ENCODE measurements at places on chromosomes 6 and 20.

DNA sequence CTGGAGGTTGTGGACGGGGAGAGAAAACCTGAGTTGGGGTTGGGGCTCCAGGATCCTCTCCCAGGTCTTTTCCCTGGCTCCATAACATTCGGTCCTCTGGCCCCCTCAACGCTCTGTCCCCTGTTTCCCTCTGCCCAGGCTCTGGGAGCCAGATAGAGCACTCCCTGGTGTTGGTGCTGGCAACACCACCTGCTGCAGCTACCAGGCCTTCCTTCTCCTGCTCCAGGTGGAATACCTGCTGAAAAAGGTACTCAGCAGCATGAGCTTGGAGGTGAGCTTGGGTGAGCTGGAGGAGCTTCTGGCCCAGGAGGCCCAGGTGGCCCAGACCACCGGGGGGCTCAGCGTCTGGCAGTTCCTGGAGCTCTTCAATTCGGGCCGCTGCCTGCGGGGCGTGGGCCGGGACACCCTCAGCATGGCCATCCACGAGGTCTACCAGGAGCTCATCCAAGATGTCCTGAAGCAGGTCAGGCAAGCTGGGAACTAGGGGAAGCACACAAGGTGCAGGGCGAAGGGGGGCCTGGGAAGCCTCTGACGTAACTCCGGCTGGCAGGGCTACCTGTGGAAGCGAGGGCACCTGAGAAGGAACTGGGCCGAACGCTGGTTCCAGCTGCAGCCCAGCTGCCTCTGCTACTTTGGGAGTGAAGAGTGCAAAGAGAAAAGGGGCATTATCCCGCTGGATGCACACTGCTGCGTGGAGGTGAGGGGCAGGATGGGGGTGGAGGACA is 14.6 kb downstream of the DEF6 start:
- H3K27ac ChIP-seq, result peak overlapping the region; percentile 69
- H3K36me3 ChIP-seq, result peaks cover 22% of the 10 kb centered on the region
- peak overlapping the region; percentile 56 for H3K4me3 ChIP-seq
- H3K27me3 ChIP-seq, result no peaks in the 10 kb centered on the region
- peaks cover 87% of the 10 kb centered on the region for H3K4me1 ChIP-seq
- DNase-seq, result no peak

GRCh38 chr6:90397929-90398674 is 101.5 kb upstream of the BACH2 start:
- H3K27ac ChIP-seq, result peak overlapping the region; percentile 69
- H3K4me3 ChIP-seq, result no peak overlapping the region
- DNase-seq, result peak; percentile 92
- H3K27me3 ChIP-seq, result no peaks in the 10 kb centered on the region
- no peaks in the 10 kb centered on the region for H3K36me3 ChIP-seq

GRCh38 chr6:108142240-108142639 is 23.6 kb upstream of the NR2E1 start:
- no peak overlapping the region for H3K4me3 ChIP-seq
- no peaks in the 10 kb centered on the region for H3K36me3 ChIP-seq
- no peak overlapping the region for H3K27ac ChIP-seq

GRCh38 chr6:9404351-9405146 is 969.2 kb upstream of the SLC35B3 start:
- H3K4me3 ChIP-seq, result no peak overlapping the region
- no peaks in the 10 kb centered on the region for H3K27me3 ChIP-seq
- no peaks in the 10 kb centered on the region for H3K36me3 ChIP-seq
- H3K27ac ChIP-seq, result no peak overlapping the region

DNA sequence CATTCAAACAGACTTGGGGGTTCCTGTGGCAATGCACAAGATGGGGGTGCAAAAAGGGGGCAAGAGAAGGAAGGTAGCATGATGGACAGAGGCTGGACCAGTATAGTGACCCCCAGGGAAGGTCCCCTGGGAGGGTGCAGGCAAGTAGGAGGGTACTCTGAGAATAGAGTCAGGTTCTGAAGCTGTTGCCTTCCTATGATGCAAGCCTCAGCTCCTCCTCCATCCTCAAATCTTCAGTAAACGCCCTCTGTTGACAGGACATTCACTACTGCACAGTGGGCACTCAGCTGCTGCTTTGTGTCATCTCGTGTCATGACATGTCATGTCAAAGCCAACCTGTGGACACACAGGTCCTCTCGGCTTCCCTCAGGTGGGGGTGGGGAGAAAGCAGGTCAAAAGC is 5.8 kb upstream of the SDCBP2 start:
- no peak overlapping the region for H3K4me3 ChIP-seq
- H3K36me3 ChIP-seq, result peaks cover 5% of the 10 kb centered on the region
- DNase-seq, result no peak
- no peak overlapping the region for H3K27ac ChIP-seq

- H3K27ac ChIP-seq, result no peak overlapping the region
- H3K4me3 ChIP-seq, result no peak overlapping the region
- no peaks in the 10 kb centered on the region for H3K36me3 ChIP-seq
- H3K27me3 ChIP-seq, result no peaks in the 10 kb centered on the region
- peaks cover 17% of the 10 kb centered on the region for H3K4me1 ChIP-seq
These were observed 77.7 kb downstream of the CDYL start for GRCh38 chr6:4853782-4854511.

- H3K4me3 ChIP-seq, result peak overlapping the region; percentile 97
- peaks cover 56% of the 10 kb centered on the region for H3K4me1 ChIP-seq
- no peaks in the 10 kb centered on the region for H3K27me3 ChIP-seq
- DNase-seq, result no peak
These were observed 1.4 kb downstream of the CLIC1 start for GRCh38 chr6:31734821-31735406.

DNA sequence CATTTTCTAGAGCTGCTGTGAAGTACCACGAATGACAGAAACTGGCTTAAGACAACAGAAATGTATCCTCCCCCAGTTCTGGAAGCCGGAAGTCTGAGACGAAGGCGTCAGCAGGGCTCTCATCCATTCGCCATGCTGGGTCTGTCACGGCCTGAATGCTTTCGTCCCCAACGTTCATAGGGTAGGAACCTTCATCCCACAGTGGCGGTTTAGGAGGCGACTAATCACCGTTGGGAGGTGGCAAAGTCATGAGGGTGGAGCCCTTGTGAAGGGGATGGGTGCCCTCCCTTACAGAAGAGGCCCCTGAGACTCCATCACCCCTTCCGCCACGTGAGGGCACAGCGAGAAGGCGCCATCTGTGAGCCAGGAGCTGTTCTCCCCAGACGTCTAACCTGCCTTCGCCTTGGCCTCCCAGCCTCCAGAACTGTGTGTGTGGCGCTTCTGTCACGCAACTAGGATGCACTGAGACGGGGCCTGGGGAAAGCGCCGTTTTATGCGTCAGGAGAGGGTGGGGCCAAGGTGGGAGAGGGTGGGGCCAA is 250.3 kb downstream of the TTLL2 start:
- H3K27ac ChIP-seq, result no peak overlapping the region
- H3K4me1 ChIP-seq, result no peaks in the 10 kb centered on the region

DNA sequence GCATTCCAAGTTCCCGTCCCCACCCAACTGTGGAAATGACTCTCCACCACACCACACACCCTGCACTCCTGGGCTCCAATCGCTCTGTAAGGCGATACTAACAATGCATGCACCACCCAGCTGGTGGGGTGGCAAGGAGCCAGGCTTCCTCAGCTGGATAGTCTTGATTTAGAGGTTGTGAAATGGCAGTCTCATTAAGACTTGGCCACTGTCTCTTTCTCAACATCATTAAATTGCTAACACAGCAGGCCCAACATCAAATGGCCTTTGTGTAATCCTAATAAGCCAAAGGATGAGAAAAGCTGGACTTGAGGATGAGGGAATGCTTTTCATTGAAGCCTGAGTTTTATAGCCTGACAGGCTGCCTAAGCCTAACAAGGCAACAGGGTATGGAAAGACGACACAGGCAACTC is 223.7 kb downstream of the GMDS start:
- no peaks in the 10 kb centered on the region for H3K27me3 ChIP-seq
- no peak overlapping the region for H3K27ac ChIP-seq
- no peak overlapping the region for H3K4me3 ChIP-seq
- peaks cover 11% of the 10 kb centered on the region for H3K4me1 ChIP-seq

DNA sequence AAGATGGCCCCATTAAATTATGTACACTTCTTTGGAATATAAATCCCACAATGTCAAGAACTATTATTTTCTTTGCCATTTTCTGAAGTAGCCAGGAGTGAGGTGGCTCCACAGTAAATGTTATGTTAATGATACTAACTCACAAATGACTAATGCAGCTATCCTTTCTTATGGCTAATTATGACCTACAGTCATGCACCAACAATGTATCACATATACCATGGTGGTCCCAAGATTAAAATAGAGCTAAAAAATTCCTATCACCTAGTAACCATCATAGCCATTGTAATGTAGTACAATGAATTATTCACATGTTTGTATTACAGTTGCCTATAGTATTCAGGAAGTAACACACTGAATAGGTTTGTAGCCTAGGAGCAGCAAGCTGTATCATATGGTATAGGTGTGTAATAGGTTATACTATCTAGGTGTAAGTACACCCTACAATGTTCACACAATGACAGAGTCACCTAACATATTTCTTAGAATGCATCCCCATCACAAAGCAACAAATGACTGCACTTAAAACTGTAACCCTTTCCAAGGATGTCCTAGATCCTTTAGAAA is 15.3 kb downstream of the ECHDC1 start:
- no peak overlapping the region for H3K27ac ChIP-seq
- H3K27me3 ChIP-seq, result no peaks in the 10 kb centered on the region
- no peak overlapping the region for H3K4me3 ChIP-seq
- peaks cover 5% of the 10 kb centered on the region for H3K36me3 ChIP-seq
- no peaks in the 10 kb centered on the region for H3K4me1 ChIP-seq
- DNase-seq, result no peak

- no peaks in the 10 kb centered on the region for H3K27me3 ChIP-seq
- no peak overlapping the region for H3K27ac ChIP-seq
- DNase-seq, result no peak
- no peaks in the 10 kb centered on the region for H3K4me1 ChIP-seq
These were observed 141.2 kb upstream of the HCRTR2 start for GRCh38 chr6:55033016-55033546.

- H3K27ac ChIP-seq, result no peak overlapping the region
- no peak for DNase-seq
- H3K4me3 ChIP-seq, result no peak overlapping the region
- H3K4me1 ChIP-seq, result no peaks in the 10 kb centered on the region
- no peaks in the 10 kb centered on the region for H3K36me3 ChIP-seq
These were observed 54.6 kb downstream of the GMPR start for GRCh38 chr6:16292942-16293341.

- no peaks in the 10 kb centered on the region for H3K27me3 ChIP-seq
- no peaks in the 10 kb centered on the region for H3K4me1 ChIP-seq
- H3K27ac ChIP-seq, result no peak overlapping the region
These were observed 6.3 kb upstream of the GABRR2 start for GRCh38 chr6:89321131-89321970.

GRCh38 chr6:33428224-33428965 is 8.5 kb downstream of the SYNGAP1 start:
- H3K27ac ChIP-seq, result peak overlapping the region; percentile 66
- no peaks in the 10 kb centered on the region for H3K27me3 ChIP-seq
- peak; percentile 61 for DNase-seq
- H3K4me1 ChIP-seq, result peaks cover 71% of the 10 kb centered on the region
- H3K4me3 ChIP-seq, result peak overlapping the region; percentile 72
- no peaks in the 10 kb centered on the region for H3K36me3 ChIP-seq

DNA sequence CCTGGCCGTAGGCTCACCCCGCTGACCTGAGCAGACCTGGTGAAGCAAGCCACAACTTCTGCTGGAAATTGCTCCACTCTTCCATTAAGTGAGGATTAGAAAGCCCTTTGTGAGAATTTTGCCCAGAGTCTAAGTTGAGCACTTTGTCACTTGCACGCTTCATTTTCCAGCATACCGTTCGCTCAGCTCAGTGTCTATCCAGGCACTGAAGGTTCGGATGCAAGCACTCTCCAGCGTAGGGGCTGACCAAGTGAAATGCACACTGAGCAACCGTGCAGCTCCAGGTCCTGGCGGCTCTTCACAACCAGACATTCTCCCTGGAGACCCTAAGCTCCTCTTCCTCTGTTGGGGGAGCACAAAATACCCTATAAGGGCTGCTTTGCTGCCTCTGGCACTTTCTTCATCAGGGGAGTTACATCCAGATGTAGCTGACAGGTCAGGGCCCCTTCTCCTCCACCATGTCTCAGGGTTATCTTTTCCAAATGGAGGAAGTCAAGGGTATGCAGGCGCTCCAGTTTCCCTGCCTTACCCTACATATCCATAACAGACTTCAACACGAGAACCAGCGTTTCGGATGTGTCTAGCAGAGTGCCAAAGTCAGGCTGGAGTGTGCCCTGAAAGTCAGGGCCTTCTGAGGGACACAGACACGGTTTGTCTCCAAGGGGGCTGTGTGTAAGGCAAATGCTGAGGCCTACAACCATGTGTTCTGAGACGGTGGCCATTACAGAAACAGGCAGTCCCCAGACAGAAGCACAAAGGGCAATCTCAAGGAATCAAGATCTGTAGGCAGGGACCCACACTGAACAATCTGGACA is 146.7 kb upstream of the AFDN start:
- no peaks in the 10 kb centered on the region for H3K4me1 ChIP-seq
- no peaks in the 10 kb centered on the region for H3K36me3 ChIP-seq
- no peak for DNase-seq
- H3K4me3 ChIP-seq, result no peak overlapping the region

- peak; percentile 57 for DNase-seq
- no peaks in the 10 kb centered on the region for H3K36me3 ChIP-seq
- no peaks in the 10 kb centered on the region for H3K27me3 ChIP-seq
- no peaks in the 10 kb centered on the region for H3K4me1 ChIP-seq
- H3K27ac ChIP-seq, result no peak overlapping the region
These were observed 29.4 kb downstream of the LRP11 start for GRCh38 chr6:149834513-149835481.

GRCh38 chr6:155894758-155895157 is 439.1 kb upstream of the NOX3 start:
- no peaks in the 10 kb centered on the region for H3K36me3 ChIP-seq
- no peak overlapping the region for H3K4me3 ChIP-seq
- no peaks in the 10 kb centered on the region for H3K27me3 ChIP-seq
- no peaks in the 10 kb centered on the region for H3K4me1 ChIP-seq
- no peak for DNase-seq

GRCh38 chr6:42690151-42690702 is 32.2 kb downstream of the PRPH2 start:
- H3K36me3 ChIP-seq, result peaks cover 34% of the 10 kb centered on the region
- DNase-seq, result no peak
- no peak overlapping the region for H3K27ac ChIP-seq
- H3K4me3 ChIP-seq, result no peak overlapping the region

GRCh38 chr6:45003387-45003786 is 324.7 kb upstream of the RUNX2 start:
- H3K4me1 ChIP-seq, result peaks cover 19% of the 10 kb centered on the region
- H3K36me3 ChIP-seq, result no peaks in the 10 kb centered on the region
- no peak overlapping the region for H3K27ac ChIP-seq
- DNase-seq, result no peak
- H3K4me3 ChIP-seq, result no peak overlapping the region
- no peaks in the 10 kb centered on the region for H3K27me3 ChIP-seq

- no peak for DNase-seq
- H3K4me3 ChIP-seq, result no peak overlapping the region
- H3K27ac ChIP-seq, result no peak overlapping the region
- no peaks in the 10 kb centered on the region for H3K4me1 ChIP-seq
- H3K27me3 ChIP-seq, result no peaks in the 10 kb centered on the region
These were observed 110.2 kb downstream of the DACT2 start for GRCh38 chr6:168209420-168209819.

Measured in CD8-positive, alpha-beta memory T cell (primary cell).